ENCODE measurements at places on chromosomes 2 and 18.

- no peak for DNase-seq
Observed at GRCh38 chr2:24824071-24824588, 30.9 kb downstream of the CENPO start.

- peak; percentile 46 for DNase-seq
Observed at GRCh38 chr2:3199627-3200345, 177.8 kb downstream of the EIPR1 start.

DNA sequence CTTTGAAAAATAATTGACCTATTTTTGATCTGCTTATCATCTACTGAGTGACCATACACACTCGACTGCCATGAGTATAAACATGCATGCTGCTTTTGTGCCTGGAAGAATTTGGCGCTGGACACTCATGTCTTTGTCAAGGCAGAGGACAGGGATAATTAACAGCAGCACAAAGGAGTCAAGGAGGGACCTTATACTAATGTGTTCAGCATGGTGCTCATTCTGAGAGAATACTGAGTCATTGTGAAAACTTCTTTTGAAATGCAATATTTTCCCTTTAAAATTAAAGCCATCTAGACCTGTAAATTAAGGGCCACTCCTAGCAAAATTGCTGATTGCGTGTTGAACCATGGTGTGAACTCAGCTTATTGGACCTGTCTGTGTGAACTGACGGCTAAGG lies 116.3 kb downstream of the ZNF532 start:
- DNase-seq, result no peak

GRCh38 chr2:223727562-223727961 lies 109.8 kb downstream of the AP1S3 start:
- peak; percentile 18 for DNase-seq

GRCh38 chr2:136215908-136216472 lies 98.0 kb upstream of the CXCR4 start:
- no peak for DNase-seq

- no peak for DNase-seq
Observed at GRCh38 chr18:8635087-8635486, 25.9 kb downstream of the RAB12 start.

DNA sequence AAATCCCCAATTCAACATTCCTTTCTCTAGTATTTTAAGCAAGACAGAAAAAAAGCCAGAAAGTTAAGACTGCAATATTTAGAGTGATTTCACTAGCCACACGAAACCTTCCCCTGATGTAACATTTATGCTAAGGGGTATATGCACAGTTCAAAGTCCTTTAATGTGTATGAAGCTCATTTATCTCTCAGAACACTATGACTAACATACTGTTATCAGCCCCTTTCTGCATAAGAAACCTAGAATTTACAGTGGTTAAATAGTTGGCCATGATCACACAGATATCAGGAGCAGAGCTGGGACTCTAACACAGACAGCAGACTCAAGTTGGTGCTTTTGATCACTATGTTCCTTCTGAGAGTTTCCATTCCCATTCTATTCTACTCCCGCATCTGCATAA lies 185.5 kb downstream of the CDH2 start:
- no peak for DNase-seq

DNA sequence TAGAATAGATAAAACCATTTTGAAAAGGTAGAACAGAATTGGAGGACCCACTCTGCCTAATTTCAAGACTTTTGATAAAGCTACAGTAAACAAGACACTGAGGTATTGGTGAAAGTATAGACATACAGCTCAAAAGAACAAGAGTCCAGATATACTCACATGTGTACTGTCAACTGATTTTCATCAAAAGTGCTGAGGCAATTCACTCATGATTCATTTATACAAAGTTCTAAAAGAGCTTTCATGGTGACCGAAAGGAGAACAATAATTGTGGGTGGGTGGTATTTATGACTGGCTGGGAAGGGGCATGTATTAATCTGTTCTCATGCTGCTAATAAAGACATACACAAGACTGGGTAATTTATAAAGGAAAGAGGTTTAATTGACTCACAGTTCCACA lies 7.3 kb downstream of the MAP4K3 start:
- no peak for DNase-seq

- no peak for DNase-seq
Observed at GRCh38 chr2:46032996-46033395, 264.2 kb upstream of the EPAS1 start.

GRCh38 chr18:7004009-7004408 lies 113.6 kb downstream of the LAMA1 start:
- DNase-seq, result no peak

- no peak for DNase-seq
Observed at GRCh38 chr18:24013051-24013450, 1.5 kb upstream of the TTC39C start.

DNA sequence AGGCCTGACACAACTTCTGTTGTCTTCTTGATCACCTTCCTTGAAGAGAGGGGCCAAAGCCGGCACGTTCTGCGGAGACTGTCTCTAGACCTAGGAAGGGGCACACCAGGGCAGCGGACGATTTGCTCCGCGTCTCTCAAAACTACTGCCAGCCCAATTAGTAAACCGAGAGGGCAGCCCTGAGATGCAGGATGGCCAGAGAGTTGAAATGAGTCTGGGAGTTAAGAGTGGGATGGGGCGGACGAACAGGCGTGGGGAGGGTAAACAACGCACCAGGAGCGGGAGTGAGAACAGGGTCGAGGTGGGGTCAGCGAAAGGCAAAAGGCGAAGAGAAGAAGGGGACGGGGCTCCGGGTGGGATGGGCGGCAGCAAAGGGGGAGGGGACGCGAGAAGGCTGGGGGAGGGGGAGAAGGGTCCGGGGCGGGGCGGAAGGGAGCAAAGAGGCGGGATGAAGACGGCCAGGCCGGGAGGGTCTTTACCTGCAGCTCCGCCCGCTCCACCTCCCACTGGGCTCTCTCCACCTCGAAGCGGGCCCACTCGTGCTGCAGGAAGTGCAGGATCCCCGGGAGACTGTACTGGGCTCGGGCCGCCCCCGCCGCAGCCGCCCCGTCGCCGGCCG lies 476 bp downstream of the STRN start:
- peak; percentile 22 for DNase-seq

GRCh38 chr2:240794178-240794721 lies 25.8 kb downstream of the KIF1A start:
- no peak for DNase-seq

- no peak for DNase-seq
Observed at GRCh38 chr18:7221424-7222155, 9.3 kb upstream of the LRRC30 start.

GRCh38 chr2:130261970-130262760 lies 63.9 kb upstream of the TUBA3E start:
- DNase-seq, result no peak

DNA sequence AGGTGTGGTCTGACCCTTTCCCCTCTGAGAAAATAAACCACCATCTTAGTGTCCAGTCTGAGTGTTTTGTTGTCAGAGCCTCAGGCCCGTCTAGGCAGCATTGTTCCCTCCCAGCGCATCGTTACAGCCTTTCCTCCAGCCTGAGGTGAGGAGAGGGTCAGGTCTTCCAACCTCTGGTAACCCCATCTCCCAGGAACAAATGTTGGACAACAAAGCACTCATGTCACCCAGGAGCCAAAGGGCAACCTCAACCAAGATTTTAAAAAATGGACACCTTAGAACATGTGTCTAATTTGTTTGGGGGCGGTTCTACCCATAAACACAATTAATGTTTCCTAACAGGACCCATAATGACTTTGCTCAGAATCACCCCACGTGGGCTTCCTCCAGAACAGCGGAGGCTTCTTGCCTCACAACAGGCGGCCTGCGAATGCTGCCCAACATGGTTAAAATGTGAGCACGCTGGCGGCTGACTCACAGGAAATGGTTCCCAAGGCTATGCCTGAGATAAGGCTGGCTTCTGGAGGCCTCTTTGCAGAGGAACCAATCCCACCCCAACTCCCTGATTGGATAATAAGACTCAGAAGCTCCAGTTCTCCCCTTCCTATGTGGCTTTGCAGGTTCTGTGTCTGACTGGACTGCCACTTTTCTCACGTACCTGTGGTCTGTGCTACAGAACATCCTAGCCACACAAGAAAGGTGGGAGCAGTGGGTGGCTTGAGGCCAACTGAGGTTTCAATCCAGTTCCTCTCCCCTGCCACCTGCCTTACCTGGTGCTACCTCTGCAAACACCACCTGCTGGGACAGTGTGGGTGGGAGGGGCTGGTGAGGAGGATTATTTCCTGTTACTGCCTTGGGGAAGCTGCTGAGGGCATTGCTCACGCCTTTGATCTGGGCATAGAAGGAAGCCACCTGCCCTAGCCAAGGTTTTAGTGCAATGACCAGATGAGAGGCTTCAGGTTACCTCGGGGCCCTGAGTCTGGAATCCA lies 108.8 kb downstream of the B3GNT2 start:
- DNase-seq, result peak; percentile 33

DNA sequence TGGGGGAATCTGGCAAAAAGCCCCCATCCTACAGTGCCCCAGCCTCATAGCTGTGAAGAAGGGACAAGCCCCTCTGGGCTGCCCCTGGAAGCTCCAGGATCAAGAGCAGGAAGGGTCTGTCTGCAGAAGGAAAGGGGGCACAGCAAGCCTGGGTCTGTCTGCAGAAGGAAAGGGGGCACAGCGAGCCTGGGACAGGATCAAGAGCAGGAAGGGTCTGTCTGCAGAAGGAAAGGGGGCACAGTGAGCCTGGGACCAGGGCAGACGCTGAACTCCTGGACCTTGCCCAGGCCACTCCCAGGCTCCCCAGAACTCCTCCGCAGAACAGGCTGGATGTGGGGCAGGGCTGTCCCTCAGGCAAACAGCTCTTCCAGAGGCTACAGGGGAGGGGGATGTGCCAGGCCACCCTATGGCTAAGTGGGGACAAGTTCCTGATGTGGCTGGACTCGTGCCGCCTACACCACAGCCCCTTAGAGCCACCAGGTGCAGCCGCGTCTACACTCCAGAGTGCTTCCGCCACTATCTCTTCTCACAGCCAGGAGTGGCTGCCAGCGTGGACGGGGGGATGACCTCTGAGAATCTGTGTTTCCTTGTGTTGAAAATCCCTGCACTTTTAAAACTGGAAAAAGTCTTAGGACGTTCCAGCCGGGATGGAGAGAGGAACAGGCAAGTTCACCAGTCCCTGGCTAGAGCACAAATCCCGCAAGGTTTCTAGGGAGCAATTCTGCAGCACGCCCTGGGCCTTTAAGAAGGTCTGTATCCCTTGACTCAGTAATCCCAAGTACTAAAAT lies 20.8 kb downstream of the KIF1A start:
- DNase-seq, result no peak
